ENCODE measurements at places on chromosomes 7 and 10.

- no peak for DNase-seq
These were observed 393.0 kb downstream of the PHTF2 start for GRCh38 chr7:78191475-78192079.

DNA sequence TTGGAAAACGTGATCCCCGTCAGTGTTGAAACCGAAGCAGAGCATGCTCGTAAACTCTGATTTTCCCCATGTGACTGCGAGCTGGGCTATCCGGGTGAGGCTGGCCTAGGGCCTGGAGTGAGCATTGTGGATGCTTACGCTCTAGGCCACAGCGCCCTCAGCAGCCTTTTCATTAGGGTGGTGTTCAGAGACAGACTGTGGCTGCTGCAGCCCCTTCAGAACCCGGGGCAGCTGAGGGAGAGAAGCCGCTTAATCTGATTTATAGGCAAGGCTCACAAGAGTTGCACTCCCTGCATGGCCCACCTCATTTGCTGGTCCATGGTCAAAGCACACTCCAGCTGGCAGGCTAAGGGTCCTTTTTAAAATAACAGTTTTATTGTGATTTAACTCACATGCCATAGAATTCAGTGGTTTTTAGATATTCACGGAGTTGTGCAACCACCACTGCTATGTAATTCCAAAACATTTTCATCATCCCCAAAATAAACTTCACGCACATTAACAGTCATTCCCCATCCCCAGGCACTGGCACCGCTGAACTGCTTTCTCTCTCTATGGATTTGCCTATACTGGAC, 72.5 kb downstream of the SYPL1 start:
- no peak for DNase-seq

DNA sequence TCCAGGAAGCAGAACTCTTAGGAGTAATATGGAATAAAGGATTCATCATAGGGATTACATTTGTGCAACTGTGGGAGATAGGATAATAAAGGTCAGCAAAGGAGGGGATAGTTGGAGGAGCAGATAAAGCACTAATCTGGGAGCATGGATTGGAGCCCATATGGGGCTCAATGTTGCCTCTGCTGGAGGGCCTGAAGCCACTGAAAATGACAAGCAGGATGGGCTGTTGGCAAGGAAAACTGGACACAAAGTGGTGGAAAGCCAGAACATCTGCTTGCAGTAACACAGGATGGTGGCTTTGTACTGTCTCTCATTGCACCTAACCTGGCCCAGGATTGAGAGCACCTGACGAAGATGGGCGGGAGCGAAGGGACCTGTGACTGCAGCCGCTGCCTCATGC, 15.0 kb upstream of the COMMD3 start:
- no peak for DNase-seq

GRCh38 chr7:108972004-108972403, 402.3 kb downstream of the DNAJB9 start:
- DNase-seq: no peak

DNA sequence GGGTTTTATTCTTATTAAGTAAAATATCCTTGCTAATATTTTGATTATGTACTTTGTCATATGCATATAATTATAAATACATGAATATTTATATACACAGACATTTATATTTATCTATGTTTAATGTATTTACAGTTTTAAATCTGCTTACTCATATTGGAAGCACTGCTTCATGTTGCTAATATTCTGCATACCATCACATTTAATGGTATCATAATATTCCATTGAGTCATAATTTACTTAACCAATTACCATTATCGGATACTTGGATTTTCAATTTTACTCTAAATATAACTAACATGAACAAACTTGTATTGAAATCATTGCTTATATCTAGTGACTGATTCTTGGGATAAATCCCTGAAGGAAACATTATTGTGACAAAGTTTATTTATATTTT, 155.2 kb downstream of the MBL2 start:
- no peak for DNase-seq

Data from stimulated activated CD8-positive, alpha-beta memory T cell treated with anti-CD3 and anti-CD28 coated beads, Interleukin-12 subunit alpha, Interleukin-12 subunit beta, amount 100 ng/mL, for 4 hours (primary cell).